ENCODE measurements at places on chromosomes 13 and 19. TPM values are rescaled to one million over a fixed set of nuclear protein-coding genes. Genes with fewer than 3 reads are reported as not detected.

ZNF611 gene
- total RNA-seq = 15.3 TPM

CYP4F3 gene
- total RNA-seq = not detected

GPC5 gene
- 0.36 TPM for total RNA-seq

TEX30 gene
- 13.4 TPM for total RNA-seq

DNA sequence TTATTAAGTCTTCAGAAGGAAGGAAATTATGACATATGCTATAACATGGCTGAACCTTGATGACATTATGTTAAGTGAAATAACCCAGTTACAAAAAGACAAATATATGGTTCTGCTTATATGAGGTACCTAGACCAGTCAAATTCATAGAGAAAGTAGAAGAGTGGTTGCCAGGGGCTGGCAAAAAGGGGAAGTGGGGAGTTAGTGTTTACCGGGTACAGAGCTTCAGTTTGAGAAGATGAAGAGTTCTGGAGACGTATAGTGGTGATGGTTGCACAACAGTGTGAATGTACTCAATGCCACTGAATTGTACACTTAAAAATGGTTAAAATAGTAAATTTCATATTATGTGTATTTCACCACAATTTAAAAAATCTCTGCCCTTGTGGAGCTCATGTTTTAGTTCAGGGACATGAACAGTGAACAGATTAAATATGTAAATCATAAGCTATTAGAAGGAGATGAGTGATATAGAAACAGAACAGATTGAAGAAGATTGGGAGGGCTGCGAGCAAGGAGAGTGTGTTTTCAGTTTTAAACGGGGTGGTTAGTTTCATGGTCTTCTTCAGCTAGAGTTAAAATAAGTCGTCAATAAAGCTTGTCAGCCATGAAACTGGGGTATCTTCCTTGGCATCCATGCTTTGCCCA lies 355.2 kb downstream of the KCNRG start:
- no peak overlapping the region for H3K4me3 ChIP-seq
- H3K27ac ChIP-seq = no peak overlapping the region

DNA sequence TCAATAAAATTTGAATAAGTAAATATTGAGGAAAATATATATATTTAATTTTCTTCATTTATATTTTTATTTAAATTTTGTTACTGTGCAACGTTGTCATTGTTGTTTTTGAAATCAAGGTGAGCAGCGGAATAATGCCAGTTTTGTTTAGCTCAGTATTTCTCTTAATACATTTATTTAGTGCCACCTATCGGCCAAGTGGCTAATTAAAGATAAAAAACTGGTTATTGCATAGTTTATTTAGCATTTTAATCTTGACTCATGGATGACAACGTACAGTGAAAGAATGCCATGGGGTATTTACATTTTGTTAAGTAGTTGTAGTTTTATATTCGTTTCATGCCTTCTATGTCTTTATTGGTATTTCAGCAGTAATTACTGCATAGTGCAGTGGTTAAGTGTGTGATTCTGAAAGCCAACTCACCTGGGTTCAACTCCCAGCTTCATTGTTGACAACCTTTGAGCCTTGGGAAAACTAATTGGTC lies 265.9 kb downstream of the MYO16 start:
- no peaks in the 10 kb centered on the region for H3K36me3 ChIP-seq
- H3K4me1 ChIP-seq = no peaks in the 10 kb centered on the region
- no peak overlapping the region for H3K4me3 ChIP-seq
- H3K27ac ChIP-seq = no peak overlapping the region

- H3K4me3 ChIP-seq = no peak overlapping the region
- DNase-seq = no peak
- peak overlapping the region; percentile 18 for H3K27ac ChIP-seq
- H3K4me1 ChIP-seq = peaks cover 13% of the 10 kb centered on the region
Measured at GRCh38 chr13:100434010-100434763, 154.4 kb downstream of the GGACT start.

DNA sequence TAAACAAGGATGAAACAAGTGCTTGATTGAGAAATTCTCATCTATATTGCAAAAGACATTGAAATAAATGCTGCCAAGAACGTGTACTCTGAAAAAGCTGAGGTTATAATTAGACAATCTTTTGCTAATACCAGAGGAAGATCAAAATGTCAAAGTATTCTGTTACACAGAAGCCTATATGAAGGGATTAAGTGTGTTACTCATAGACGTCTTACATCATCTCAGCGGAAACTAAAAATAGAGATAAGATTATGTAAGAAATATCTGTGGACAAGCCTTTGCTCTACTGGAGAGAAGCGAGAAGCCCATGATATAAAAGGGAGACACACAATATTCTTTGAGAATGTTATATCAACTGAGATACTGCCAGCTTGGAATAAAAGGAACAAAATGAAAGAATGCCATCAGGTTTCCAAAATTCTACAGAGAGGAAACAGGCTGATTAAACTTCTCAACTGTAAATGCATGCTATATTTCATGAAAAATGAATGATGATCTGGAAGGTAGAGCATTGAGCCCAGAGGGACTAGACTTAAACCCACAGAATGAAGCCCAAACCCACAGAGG lies 699.0 kb downstream of the GPC5 start:
- DNase-seq = no peak
- H3K4me3 ChIP-seq = no peak overlapping the region
- no peak overlapping the region for H3K27ac ChIP-seq
- no peaks in the 10 kb centered on the region for H3K36me3 ChIP-seq

DNA sequence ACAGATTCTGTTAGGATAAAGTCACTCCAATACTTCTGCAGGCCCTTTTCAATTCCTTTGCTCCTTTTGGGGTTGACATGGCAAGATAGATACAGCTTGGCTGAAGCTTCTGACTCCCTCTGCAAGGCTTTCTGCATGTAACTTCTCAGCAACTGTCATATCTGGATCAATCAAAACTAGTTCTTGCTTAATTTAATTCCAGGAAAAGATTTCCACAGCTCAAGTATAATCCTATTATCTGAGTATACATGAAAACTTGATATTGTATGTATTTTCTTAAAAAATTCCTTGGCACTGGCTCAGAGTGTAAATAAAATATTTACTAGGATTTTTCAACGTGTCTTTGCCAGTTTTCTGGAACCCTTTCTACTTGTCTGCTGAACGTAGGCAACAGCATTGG lies 109.6 kb downstream of the STARD13 start:
- no peak for DNase-seq
- peaks cover 27% of the 10 kb centered on the region for H3K36me3 ChIP-seq
- H3K27ac ChIP-seq = peak overlapping the region; percentile 53
- no peak overlapping the region for H3K4me3 ChIP-seq
- H3K4me1 ChIP-seq = peaks cover 25% of the 10 kb centered on the region
- no peaks in the 10 kb centered on the region for H3K27me3 ChIP-seq
